ENCODE measurements at places on chromosomes 2 and 18.

- no peaks in the 10 kb centered on the region for H3K36me3 ChIP-seq
- no peak overlapping the region for H3K27ac ChIP-seq
These were observed 24.7 kb upstream of the CEP68 start for GRCh38 chr2:65031341-65032018.

- DNase-seq: peak; percentile 46
- H3K4me3 ChIP-seq: peak within 1 kb of the TSS; percentile 78
- peaks cover 17% of the 10 kb centered on the region for H3K27me3 ChIP-seq
These were observed at the start of gene NPAS2 for GRCh38 chr2:100819370-100820272. Gene NPAS2 (plus strand): TSS chr2:100820139. CDS start chr2:100904755, 84,616 bp downstream.

DNA sequence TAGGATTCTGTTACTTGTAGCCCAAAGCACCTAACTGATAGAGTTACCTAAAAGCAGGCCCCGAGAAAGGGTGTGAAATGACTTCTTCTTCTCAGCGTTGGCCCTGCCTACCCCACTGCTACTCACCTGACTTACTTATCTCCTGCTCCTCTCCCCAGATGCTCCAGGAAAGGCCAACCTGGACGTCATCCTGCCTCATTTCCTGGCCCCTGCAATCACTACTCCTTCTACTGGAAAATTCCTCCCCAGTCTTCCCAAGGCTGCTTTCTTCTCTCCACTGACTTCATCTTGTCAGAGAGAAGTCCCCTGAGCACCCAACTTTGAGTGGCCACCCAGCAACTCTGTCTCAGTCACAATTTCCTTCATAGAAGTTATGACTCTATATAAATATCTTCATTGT is 63.4 kb upstream of the KLF7 start:
- no peaks in the 10 kb centered on the region for H3K36me3 ChIP-seq
- DNase-seq: no peak
- H3K27me3 ChIP-seq: peaks cover 3% of the 10 kb centered on the region

DNA sequence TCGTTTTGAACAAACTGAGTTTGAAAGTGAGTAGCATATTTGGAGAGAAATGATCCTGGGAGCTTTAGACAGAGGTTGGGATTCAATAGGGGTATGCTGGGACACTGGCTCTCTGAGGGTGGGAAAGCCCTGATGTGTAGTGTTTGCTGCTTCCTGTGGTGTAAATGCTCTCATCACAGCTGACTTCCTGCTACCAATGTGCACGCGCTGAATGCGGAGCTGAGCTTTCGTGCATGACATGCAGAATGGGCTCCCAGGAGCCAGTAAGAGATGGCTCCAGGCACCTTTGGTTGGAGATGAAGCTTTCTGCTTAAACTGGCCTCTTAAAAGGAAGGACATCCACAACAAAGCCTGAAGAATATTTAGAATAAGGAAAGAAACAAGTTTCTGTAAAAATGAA is 224.1 kb upstream of the CCDC150 start:
- H3K4me3 ChIP-seq: peak overlapping the region; percentile 54
- peaks cover 2% of the 10 kb centered on the region for H3K27me3 ChIP-seq
- peaks cover 9% of the 10 kb centered on the region for H3K4me1 ChIP-seq
- DNase-seq: peak; percentile 26
- H3K36me3 ChIP-seq: no peaks in the 10 kb centered on the region
